ENCODE measurements at places on chromosomes 2 and 18. TPM values are rescaled to one million over a fixed set of nuclear protein-coding genes. Genes with fewer than 3 reads are reported as not detected.

The TMEM198 gene
- total RNA-seq: 0.46 TPM

The ERFE gene
- not detected for total RNA-seq

The ORC2 gene
- total RNA-seq: 17.7 TPM

The NEU4 gene
- 3.0 TPM for total RNA-seq

The G6PC2 gene
- not detected for total RNA-seq
